ENCODE measurements at places on chromosomes 7 and 10.
A peak's percentile ranks its signal among the peaks of the same experiment; 100 is the strongest.

DNA sequence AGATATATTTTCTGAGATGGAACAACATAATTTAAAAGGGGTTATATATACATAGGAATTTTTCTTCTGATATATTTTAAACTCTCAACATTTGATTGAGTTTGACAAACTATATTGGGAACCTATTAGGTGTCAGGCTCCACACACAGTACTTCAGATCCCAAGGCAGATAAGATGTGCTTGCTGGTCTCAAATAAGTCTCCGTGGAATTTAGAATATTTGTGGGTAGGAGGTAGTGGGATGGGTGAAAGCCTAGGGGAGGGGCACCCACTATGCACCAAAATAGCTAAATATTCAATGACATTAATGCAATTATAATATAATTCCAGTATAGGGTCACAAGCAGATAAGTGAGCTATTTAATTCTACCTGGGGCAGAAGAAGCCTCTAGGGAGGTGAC lies 81.5 kb downstream of the ARL4A start:
- DNase-seq: no peak

GRCh38 chr10:102324061-102324460 lies 71.4 kb upstream of the NFKB2 start:
- DNase-seq: no peak

DNA sequence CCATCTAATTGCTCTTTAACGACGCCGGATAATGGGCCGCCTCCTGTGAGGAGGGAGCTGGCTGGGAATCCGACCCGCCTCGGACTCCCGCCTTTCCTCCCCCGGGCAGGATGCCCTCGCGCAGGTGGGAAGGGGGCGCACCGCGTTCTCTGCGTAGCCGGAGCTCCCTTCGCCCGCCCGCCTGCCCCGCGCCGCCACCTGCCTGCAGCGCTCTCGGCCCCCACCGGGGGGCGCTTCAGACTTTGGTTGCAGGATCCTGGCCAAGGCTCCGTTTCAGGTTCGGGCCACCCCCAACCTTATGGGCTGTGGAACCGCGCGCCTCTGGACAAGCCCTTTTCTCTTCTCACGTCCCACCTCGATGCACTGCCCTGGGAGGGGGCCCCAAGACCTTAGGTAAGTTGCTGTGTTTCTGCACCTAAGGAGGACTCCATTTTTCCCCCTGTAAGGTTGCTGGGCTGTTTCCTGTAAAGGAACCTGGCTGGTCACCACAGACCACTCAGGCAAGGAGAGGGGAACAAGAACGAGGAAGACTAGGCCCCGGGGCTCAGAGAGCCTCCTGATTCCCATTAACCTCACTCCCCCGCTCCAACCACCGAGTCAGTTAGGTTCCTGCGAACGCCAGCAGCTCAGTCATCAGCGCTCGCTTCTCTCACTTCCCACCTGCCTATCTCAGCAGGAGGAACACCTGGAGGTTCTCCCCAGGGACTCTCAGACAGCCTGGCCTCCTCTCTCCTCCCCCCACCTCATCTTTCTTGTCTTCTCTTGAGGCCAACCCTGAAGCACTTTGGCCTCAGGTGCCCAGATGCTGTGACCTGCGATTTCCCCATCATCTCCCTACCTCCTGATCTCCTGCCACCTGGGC lies 11.3 kb upstream of the KAZALD1 start:
- peak; percentile 73 for DNase-seq

GRCh38 chr7:140676306-140676705 lies 3.6 kb downstream of the ADCK2 start:
- no peak for DNase-seq

DNA sequence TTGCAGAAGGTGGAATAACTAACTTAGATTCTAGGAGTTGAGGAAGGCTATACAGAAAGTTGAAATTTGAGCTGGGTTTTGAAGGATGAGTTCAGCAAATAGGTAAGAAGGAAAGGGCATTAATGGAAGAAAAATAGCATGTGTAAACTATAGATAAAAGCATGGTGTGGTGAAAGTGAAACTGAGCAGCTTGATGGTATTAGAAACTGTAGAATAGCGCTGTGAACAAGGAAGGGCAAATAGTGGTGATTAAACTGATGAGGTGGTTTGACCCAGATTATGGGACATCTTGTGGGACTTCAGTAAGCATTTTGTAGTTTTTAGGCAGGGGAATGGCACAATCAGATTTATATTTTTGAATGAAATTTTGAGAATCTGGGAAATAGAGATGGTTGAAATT lies 90.5 kb downstream of the EXOC6 start:
- DNase-seq: no peak

GRCh38 chr10:117546020-117546580 lies 3.6 kb downstream of the EMX2 start:
- DNase-seq: no peak

GRCh38 chr10:30639946-30640786 lies 10.6 kb upstream of the LYZL2 start:
- no peak for DNase-seq

GRCh38 chr10:114714281-114714741 lies 56.2 kb upstream of the ABLIM1 start:
- no peak for DNase-seq

- no peak for DNase-seq
These were observed 33.3 kb downstream of the TSPAN14 start for GRCh38 chr10:80487421-80487785.

GRCh38 chr10:32241946-32242345 lies 105.0 kb downstream of the EPC1 start:
- DNase-seq: no peak

DNA sequence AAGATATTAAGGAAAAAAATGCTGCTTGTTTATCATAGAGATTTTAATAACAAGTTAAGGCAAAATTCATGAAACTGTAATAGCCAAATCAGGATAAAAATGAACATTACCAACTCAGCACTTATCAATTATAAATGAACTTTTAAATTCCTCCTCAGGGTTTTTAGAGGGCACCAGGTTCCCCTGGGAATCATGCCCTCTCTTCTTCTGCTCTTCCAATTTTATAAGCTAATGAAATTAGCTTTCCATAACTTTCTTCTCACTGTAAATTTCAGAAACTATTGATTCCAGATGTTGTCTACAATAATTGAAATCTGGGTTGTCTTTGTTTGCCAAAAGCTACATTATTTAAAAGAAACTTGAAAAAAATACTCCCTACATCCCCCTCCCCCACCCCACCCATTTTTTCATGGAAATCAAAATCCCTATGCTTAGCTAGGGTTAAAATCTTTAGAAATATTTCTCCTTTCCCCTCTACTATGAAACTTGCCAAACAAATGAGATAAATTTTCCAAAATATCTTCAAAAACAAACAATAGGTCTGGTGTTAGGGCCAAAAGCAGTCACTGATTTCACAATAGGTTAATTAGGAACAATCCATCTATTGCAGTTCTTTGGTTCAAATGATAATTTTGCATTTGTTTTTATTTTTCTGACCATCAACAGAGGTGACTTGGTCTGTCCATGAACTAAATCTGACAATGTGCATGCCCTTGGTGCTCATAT lies 187.7 kb downstream of the DOCK4 start:
- DNase-seq: no peak

DNA sequence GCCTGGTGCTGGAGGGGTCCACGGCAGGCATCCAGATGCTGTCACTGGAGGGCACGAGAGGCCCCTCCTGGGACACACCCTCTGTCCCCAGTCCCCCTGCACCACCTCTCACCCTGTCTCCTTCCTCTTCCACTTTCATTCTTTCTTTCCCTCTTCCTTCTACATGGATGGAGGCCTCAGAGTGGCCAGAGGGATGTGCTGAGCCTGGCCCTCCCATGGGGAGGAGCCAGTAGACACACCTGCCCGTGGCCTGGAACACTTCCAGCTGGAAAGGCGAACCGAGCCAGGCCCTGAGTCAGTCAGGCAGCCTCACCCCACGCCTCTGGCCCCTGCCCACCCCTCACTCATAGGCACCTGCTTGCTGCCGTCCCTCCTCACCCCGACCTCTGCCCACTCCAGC lies 55.9 kb upstream of the MXI1 start:
- DNase-seq: no peak

- DNase-seq: no peak
These were observed 272.7 kb downstream of the TWIST1 start for GRCh38 chr7:18844735-18845134.

DNA sequence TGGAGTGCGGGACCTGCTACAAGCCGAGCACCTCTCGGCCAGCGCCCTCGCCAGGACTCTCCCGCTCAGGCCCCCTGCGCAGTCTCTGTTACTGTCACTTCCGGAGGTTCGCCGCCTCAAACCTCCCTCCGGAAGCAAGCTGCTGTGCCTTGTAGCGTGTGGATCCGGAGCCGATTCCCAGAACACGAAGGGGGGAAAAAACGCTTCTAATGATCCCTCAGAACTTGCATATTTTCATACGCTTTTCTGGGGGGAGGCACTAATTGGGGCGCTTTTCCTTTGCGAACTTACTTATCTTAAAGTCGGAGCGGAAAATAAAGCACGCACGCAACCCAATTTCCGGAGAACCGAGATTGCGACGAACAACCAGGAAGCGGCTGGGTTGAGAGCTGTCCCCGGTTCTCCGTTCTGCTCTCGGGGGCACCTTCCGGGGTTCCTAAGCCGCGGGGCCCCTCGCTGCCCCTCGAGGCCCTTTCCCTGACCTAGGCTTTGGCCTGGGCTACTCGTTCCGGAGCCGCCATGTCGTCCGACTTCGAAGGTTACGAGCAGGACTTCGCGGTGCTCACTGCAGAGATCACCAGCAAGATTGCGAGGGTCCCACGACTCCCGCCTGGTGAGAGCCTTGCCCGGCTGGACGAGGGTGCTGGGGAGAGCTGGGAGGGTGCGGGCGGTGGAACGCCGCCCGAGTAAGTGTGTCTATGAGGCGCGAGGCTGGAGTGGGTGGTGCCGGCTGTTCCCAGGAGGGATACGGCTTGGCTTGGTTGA lies at the start of the genes VTI1A and ZDHHC6:
Gene VTI1A, plus strand, starts transcription at position 361 of the 765 bp plus-strand sequence. Its CDS starts 159 bp downstream, at position 520.
Gene ZDHHC6, minus strand, starts transcription at position 60 of the 765 bp plus-strand sequence. CDS start 1,478 bp downstream, outside the sequence.
- DNase-seq: peak; percentile 45

DNA sequence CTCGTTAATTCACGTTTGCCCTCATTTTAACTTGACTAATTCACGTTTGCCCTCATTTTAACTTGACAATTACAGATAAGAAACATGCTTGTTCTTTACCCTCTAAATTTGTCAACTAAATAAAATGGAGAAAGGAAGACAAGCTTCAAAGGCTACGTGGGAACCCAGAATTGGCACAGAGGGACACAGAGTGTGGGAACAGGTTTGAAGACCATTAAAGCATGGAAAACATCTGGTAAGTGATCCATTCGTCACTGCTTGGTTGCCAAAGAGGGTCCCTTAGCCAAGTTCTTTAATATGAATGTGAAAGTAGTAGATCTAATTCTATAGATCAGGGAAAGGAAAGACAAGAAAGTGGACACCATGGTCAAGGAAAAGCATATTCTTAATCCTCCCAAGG lies 57.2 kb downstream of the ITIH5 start:
- DNase-seq: no peak

GRCh38 chr10:114684822-114685209 lies 26.7 kb upstream of the ABLIM1 start:
- DNase-seq: no peak

GRCh38 chr10:12389154-12389734 lies 39.9 kb downstream of the CAMK1D start:
- DNase-seq: no peak

DNA sequence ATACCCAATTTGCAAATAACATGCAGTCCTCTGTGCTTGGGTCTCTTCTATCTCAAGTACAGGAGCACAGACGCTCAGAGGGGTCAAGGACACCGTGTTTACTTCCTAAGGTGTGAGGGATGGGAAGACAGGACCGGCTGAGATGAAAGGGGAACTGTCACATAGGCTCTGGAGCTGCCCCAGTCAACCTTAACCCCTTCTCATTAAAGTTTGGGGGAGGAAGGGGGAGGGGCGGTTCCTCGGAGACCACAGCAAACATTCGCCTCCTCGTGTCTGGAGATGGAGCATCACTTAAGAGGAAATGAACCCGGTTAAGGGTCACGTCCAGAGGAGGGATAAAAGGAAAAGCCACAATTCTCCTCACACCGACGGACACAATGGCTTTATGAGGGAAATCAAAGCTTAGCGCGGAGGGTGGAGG lies 1.1 kb downstream of the SH3PXD2A start:
- DNase-seq: no peak

DNA sequence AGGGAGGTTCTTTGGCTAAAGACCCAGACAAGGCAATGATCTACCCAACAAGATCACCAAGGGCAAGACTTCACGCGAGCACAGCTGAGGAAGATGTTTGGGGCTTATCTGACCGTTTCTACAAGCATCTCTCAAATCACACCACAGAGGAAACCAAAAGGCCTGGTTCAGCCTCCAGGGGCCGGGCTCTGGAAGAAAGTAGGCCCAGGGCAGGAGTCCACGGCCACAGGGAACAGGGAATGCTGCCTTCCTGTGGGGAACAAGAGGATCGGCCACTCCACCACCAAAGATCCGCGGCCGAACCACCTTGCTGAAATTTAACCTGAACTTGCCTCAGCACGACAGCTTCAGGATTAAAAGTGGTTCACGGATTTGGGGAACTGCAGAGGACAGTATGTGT lies 332.5 kb downstream of the PTPRN2 start:
- no peak for DNase-seq

DNA sequence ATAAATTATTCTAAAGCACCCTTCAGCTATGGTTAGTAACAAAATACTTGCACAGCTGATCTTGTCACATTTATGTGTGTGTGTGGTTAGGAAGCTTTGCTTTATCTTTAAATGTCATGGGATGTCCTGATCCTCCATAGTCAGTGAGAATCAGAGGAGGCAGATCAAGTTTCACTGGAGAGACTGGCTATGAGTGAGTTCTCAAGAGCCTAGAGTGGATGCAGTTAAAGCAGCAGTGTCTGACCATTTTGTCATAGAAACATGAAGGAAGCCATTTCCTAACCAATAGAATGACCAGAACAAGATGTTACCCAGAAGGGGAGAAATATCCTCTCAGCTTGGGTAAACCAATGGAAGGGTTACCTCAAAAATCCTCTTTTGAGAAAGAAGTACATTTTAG lies 207.2 kb upstream of the DKK1 start:
- no peak for DNase-seq

DNA sequence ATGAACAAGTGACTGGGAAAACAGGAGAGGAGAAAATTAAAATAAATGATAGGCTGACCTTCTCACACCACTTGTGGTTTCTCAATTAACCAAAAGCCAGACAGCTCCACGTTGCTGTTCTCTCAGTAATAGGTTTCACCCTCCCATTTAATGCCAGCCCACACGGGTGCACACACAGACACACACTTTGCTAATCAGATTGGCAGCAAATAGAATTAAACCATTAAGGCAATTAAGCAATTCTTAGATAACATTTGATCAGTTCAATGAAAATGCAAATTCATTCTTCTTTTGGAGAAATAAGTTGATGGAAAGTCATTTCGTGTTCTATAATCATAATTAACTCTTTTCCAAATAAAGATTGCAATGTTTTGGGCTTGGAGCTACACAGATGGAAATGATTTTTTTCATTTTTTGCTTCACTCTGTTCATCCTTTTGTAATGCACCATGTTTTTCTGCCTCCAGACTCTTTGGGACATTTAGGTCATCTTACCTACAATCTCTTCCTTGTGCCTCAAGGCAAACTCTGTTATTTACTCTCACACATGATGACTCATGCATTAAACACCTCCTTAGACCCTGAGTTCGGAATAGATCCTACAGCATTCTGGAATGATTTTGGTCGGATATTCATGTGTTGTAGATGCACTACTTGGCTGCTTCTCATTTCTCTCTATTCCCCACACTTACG lies 700.7 kb downstream of the AUTS2 start:
- no peak for DNase-seq

- DNase-seq: no peak
These were observed 32.0 kb downstream of the SND1 start for GRCh38 chr7:127683776-127684681.

GRCh38 chr10:71622154-71622526 lies 97.4 kb downstream of the C10orf105 start:
- no peak for DNase-seq

GRCh38 chr7:2312267-2312929 lies 1.8 kb downstream of the SNX8 start:
- DNase-seq: no peak
